Activated CD4-positive, alpha-beta T cell treated with anti-CD3 and anti-CD28 coated beads, Interleukin-2, amount 10 ng/mL, durations not matched to agents 7 days and 5 days (primary cell): ENCODE measurements at places on chromosomes 2 and 18. TPM values are rescaled to one million over a fixed set of nuclear protein-coding genes. Genes with fewer than 3 reads are reported as not detected.

The SLC5A7 gene
- total RNA-seq = not detected

DNA sequence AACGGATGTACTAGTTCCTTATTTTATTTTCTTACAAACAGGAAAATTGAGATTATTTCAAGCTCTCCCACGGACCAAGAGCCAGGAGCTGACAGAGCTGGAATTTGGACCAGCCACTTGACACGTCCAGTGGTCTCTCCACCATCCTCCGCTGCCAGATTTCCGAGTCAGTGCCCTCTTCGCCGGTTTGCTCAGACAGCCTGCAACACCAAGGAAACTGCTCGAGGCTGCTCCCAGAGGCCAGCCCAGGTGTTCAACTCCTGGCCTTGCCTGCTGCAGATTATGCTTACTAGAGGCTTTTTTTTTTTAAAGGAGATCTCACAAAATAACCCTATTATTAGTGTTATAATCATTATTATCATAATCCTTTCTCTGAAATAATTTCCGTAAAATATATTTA, 779.8 kb downstream of the RNF144A start:
- no peak for DNase-seq

- no peak for DNase-seq
Observed at GRCh38 chr2:8599421-8600242, 82.2 kb upstream of the ID2 start.

GRCh38 chr2:136167721-136168475, 49.9 kb upstream of the CXCR4 start:
- no peak for DNase-seq

The REG3G gene
- not detected for total RNA-seq
